Trophoblast cell (in vitro differentiated cells and primary cell): ENCODE measurements at places on chromosomes 3 and 15.
A peak's percentile ranks its signal among the peaks of the same experiment; 100 is the strongest.

DNA sequence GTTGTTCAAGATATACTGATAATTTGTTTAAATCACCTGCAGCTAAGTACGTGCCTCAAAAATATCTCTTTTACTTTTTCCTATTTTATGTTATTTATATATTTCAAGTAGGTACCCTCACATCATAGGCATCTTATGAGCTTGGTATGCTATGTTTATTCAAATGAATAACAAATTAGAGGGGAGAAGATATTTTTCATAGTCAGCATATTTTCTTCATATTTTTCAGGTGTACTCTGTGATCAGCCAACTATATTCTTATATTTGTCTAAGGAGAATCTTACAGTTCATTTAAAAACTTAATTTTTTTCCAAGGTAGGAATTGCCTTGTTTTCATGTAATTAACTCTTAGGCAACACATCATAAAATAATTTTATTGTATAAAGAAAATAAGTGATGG lies 421.1 kb upstream of the GRM7 start:
- no peak overlapping the region for H3K4me3 ChIP-seq
- no peak overlapping the region for H3K27ac ChIP-seq
- H3K4me1 ChIP-seq: no peaks in the 10 kb centered on the region
- no peak for DNase-seq
- no peaks in the 10 kb centered on the region for H3K27me3 ChIP-seq

- no peak for DNase-seq
- H3K36me3 ChIP-seq: no peaks in the 10 kb centered on the region
Observed at GRCh38 chr3:98733812-98734281, 29.3 kb upstream of the ST3GAL6 start.

GRCh38 chr15:28178290-28178689 lies 79.2 kb upstream of the OCA2 start:
- no peaks in the 10 kb centered on the region for H3K27me3 ChIP-seq
- H3K36me3 ChIP-seq: peaks cover 30% of the 10 kb centered on the region
- H3K4me1 ChIP-seq: no peaks in the 10 kb centered on the region
- no peak overlapping the region for H3K4me3 ChIP-seq
- DNase-seq: no peak

DNA sequence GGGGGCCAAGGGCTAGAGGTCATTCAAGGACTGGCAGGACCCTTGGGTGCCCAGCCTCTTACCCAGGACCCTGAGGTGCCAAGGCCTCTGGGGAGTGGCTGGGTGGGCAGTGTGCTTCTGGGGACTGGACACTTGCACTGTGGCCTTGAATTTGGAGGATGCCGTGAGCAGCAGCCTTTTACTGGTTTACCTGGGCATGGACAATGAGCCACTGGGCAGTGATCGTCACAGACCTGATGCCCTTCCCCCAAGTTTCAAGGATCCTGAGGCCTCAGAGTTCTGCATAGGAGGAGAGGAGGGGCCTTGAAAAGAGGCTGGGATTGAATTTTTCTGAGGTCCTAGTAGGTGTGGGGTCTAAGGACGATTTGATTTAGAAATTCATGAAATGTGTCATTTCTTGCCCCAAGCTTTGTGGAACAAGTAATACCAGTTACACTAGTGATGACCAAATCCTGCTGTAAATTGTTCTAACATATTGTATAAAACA lies 146.1 kb upstream of the TPM1 start:
- peaks cover 24% of the 10 kb centered on the region for H3K4me1 ChIP-seq
- H3K4me3 ChIP-seq: no peak overlapping the region
- H3K36me3 ChIP-seq: no peaks in the 10 kb centered on the region
- H3K27me3 ChIP-seq: no peaks in the 10 kb centered on the region

DNA sequence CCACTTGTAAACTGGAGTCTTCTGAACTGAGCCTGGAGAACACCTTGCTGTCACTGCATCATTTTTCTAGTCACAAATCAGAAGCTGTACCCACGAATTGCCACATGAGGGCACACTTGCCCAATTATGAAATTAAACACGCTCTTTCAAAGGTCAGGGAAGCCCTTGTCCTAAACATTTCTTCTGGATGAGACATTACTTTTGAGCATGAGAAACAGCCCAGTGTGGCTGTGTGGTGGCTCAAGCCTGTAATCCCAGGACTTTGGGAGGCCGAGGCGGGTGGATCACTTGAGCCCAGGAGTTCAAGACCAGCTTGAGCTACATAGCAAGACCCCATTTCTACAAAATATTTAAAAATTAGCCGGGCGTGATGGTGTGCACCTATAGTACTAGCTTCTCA lies 27.5 kb upstream of the CFAP161 start:
- no peaks in the 10 kb centered on the region for H3K36me3 ChIP-seq
- peak; percentile 66 for DNase-seq
- no peaks in the 10 kb centered on the region for H3K4me1 ChIP-seq
- no peak overlapping the region for H3K4me3 ChIP-seq

DNA sequence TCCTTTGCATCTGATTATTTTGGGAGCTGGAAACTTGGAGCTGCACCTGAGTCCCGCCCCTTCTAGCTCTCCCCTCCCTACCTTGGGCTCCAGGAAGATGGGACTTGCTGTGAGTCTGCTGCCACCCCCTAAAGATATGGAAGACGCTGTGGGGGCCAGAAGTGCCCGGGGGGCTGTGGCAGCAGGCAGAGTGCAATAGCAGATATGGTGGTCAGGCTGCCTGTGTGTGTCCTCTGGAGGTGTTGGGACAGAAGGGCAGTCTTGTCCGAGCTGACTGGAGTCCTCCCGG lies 485 bp downstream of the PAK6 start:
- no peaks in the 10 kb centered on the region for H3K27me3 ChIP-seq
- no peak overlapping the region for H3K4me3 ChIP-seq
- no peaks in the 10 kb centered on the region for H3K36me3 ChIP-seq
- peaks cover 27% of the 10 kb centered on the region for H3K4me1 ChIP-seq
- no peak overlapping the region for H3K27ac ChIP-seq
- no peak for DNase-seq

GRCh38 chr15:70199540-70200410 lies 102.1 kb upstream of the TLE3 start:
- no peak overlapping the region for H3K27ac ChIP-seq
- H3K4me3 ChIP-seq: no peak overlapping the region
- H3K27me3 ChIP-seq: no peaks in the 10 kb centered on the region
- peaks cover 42% of the 10 kb centered on the region for H3K4me1 ChIP-seq
- DNase-seq: peak; percentile 60

- H3K27me3 ChIP-seq: no peaks in the 10 kb centered on the region
- H3K4me3 ChIP-seq: no peak overlapping the region
- no peak for DNase-seq
- H3K4me1 ChIP-seq: no peaks in the 10 kb centered on the region
- H3K36me3 ChIP-seq: no peaks in the 10 kb centered on the region
Observed at GRCh38 chr15:66151809-66152208, 101.7 kb downstream of the MEGF11 start.

DNA sequence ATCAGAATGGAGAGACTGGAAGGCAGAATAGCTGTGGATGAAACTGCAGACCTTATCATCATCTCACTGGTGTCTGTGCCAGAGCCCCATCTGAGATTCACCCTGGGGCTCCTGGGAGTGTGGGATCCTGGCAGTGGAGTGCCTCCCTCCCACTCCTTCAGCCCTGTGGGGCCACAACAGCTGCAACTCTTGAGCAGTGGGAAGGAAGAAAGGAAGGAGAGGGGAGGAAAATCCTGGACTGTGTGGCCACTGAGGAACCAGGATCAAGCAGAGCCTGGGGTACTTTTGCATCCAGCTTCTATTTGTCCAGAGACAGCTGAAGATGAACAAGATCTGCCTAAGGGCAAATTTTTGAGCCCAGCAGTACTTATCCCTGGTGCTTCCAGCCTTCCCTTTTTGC lies 13.1 kb upstream of the ALDH1A2 start:
- no peak overlapping the region for H3K4me3 ChIP-seq
- H3K27ac ChIP-seq: no peak overlapping the region
- no peak for DNase-seq
- H3K27me3 ChIP-seq: no peaks in the 10 kb centered on the region
- peaks cover 13% of the 10 kb centered on the region for H3K4me1 ChIP-seq

DNA sequence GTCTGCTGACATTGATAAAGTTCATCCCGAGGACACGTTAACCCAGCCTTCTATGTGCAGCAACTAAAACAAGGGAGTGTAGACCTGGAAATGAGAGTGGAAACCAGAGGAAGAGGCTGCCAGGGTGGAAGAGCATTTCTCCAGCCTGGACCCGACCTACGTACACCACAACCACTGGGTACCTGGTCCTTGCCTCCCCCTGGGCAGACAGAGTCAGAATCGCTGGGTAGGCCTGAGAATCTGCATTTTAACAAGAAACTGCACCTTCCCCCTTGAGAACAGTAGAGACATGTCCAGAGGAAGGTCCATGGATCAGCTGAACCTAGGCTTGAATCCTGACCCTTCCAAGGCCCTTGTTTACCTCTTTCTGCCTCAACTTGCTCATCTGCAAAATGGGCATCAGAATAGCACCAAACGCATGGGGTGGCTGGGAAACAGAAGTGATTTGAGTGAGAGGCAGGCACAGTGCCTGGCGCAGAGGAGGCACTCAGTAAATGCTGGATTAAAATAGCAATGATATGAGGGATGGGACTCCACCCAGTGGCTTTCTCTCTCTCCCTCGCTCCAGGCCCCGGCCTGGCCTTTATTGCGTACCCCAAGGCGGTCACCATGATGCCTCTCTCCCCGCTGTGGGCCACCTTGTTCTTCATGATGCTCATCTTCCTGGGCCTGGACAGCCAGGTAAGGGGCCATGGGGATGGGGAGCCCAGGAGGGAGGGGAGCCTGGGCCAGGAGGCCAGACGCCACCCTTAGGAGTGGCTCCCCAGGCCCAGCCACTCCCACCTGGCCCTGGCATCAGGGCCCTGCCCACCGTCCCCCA lies 66.9 kb upstream of the SLC6A1 start:
- no peaks in the 10 kb centered on the region for H3K36me3 ChIP-seq
- peak overlapping the region; percentile 7 for H3K4me3 ChIP-seq
- DNase-seq: no peak
- H3K4me1 ChIP-seq: no peaks in the 10 kb centered on the region
- H3K27ac ChIP-seq: no peak overlapping the region

DNA sequence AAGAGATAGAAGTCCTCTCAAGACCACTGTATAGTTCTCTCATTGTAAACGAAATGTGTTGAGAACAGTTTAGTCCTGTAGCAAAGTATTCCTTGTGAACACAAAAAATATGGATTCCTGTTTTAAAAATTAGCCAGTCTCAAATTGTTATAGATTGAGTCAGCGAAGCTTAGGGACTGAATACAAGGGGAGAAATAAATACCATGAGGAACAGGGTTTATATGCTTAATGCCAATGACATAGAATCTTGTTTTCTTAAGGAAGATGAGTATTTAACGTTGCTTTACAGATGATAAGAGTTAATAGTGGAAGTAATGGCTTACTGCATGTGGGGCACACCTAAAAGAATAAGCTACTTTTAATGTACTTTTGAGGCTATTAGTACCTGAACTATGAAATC lies 37.9 kb downstream of the SETD5 start:
- no peak overlapping the region for H3K27ac ChIP-seq
- DNase-seq: no peak
- H3K4me1 ChIP-seq: no peaks in the 10 kb centered on the region
- peaks cover 15% of the 10 kb centered on the region for H3K36me3 ChIP-seq

DNA sequence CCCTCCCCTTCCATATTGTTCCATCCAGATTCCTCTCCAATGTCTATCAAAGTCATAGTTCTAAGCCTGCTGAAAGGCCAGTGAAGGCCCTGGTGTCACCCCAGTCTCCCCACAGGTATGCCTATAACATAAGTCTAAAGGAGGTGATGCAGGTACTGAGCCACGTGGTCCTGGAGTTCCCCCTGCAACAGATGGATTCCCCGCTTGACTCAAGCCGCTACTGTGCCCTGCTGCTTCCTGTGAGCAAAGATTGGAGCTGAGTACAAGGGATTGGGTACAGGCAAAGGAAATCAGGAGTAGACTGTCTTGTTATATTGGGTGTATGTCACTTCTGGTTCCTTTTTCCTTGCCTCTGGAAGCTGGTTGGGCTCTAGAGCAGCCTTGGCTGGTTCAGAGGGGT lies 8.2 kb downstream of the EIF2B5 start:
- DNase-seq: no peak
- peaks cover 31% of the 10 kb centered on the region for H3K36me3 ChIP-seq
- H3K27me3 ChIP-seq: no peaks in the 10 kb centered on the region
- no peaks in the 10 kb centered on the region for H3K4me1 ChIP-seq
- no peak overlapping the region for H3K4me3 ChIP-seq

DNA sequence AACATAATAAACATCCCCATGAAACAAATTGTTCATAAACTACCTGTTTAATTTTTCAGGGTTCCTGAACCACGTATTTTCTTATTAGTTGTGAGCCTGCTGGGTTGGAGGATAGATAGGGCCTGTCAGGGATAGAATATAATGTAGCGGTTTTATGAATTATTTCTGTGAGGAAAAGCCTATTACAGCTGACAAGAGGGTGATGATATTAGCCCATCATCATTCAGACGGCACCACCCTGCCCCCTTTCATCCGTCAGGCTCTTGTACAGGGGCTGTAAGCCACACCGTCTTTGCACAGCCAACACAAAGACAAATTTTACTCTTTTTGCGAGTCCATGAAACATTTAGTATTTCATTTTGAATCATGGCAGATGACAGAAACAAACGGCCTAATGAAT lies 335.3 kb upstream of the TMCO5A start:
- no peaks in the 10 kb centered on the region for H3K36me3 ChIP-seq
- H3K4me1 ChIP-seq: no peaks in the 10 kb centered on the region
- H3K27me3 ChIP-seq: no peaks in the 10 kb centered on the region
- no peak for DNase-seq
- H3K4me3 ChIP-seq: no peak overlapping the region

GRCh38 chr3:179036626-179037300 lies 34.8 kb downstream of the ZMAT3 start:
- H3K27ac ChIP-seq: peak overlapping the region; percentile 67
- peak; percentile 57 for DNase-seq
- H3K4me1 ChIP-seq: peaks cover 26% of the 10 kb centered on the region
- no peak overlapping the region for H3K4me3 ChIP-seq

GRCh38 chr15:55990998-55991397 lies 2.4 kb downstream of the NEDD4 start:
- H3K27ac ChIP-seq: no peak overlapping the region
- peaks cover 2% of the 10 kb centered on the region for H3K36me3 ChIP-seq
- no peak overlapping the region for H3K4me3 ChIP-seq
- H3K4me1 ChIP-seq: no peaks in the 10 kb centered on the region

- H3K4me1 ChIP-seq: peaks cover 9% of the 10 kb centered on the region
- no peak for DNase-seq
- no peak overlapping the region for H3K27ac ChIP-seq
- no peak overlapping the region for H3K4me3 ChIP-seq
- H3K36me3 ChIP-seq: no peaks in the 10 kb centered on the region
Observed at GRCh38 chr15:99101501-99101900, 3.4 kb upstream of the SYNM start.

DNA sequence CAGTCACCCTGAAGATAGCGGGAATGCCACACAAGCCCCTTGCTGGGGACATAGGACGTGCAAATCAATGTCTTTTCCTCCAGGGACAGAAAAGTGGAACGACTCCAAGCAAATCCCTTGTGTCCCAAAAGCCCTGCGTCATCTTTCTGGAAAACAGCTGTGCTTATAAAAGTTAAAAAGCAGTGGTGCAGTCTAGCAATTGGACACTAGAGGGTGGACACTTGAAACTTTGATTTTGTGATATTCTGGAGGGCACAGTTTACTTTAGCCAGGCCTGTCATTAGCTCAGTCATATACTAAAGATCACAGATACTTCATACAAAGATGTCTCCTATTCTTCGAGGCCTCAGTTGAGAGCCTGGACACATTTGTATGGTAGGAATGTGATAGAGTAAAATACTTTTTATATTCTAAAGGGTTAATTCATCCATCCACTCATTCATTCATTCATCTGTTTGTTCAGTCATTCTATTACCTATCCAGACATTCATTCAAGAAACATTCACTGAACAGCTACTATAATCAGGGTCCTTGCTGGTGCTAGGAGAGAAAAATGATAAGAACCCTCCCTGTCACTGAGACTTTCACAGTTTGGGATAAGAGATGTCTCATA lies 63.8 kb upstream of the ANKRD34C start:
- no peaks in the 10 kb centered on the region for H3K36me3 ChIP-seq
- DNase-seq: peak; percentile 24
- peaks cover 5% of the 10 kb centered on the region for H3K4me1 ChIP-seq
- no peaks in the 10 kb centered on the region for H3K27me3 ChIP-seq
- no peak overlapping the region for H3K4me3 ChIP-seq
